GM12878 (cell line): ENCODE measurements at places on chromosomes 2 and 18. TPM values are rescaled to one million over a fixed set of nuclear protein-coding genes. Genes with fewer than 3 reads are reported as not detected.
A peak's percentile ranks its signal among the peaks of the same experiment; 100 is the strongest.

DNA sequence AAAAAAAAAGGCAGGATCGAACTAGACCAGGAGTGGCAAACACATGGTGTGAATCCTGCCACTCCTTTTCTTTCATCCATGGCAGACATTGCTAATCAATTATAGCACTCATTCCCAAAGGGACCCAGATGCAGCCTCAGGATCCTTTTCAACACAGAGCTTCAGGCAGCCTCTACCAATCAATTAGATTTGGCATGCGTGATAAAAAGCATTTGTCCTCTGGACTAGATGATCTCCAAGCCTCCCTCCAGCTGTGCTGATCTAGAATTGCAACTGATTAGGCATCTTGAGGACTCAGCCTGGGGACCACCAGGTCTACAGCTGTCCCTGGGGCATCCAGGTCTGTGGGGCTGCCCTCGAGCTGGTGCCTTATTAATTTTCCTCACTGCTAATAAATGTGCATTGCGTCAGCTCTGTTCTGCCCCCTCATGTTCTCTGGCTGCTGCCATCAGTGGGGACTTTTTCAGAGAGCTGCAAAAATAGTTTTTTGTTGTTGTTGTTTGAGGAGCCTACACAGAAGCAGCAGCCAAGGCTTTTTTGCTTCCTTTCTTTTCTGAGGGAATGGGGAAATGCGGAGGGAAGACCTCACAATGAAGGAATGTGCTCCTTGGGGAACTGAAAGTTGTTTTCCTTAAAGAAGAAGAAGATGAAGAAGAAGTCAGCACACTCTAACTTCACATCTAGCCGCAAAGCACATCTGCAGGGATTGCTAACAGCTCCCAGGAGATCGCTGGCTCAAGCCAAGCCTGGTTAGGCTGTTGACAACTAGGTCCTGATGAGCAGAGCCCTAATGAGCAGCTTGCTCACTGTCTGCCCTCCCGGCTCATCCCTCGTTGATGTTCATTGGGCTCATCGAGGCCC is 8.8 kb upstream of the ATOH8 start:
- H3K4me1 ChIP-seq, result peaks cover 16% of the 10 kb centered on the region
- H3K27me3 ChIP-seq, result peaks cover 16% of the 10 kb centered on the region
- no peak overlapping the region for H3K4me3 ChIP-seq
- no peaks in the 10 kb centered on the region for H3K36me3 ChIP-seq
- no peak overlapping the region for H3K27ac ChIP-seq

- DNase-seq, result no peak
- no peaks in the 10 kb centered on the region for H3K4me1 ChIP-seq
- H3K4me3 ChIP-seq, result no peak overlapping the region
- no peaks in the 10 kb centered on the region for H3K36me3 ChIP-seq
- H3K27me3 ChIP-seq, result no peaks in the 10 kb centered on the region
Observed at GRCh38 chr2:5482929-5483331, 209.3 kb upstream of the SOX11 start.

GRCh38 chr2:232347369-232347768 is 31.2 kb upstream of the ALPP start:
- no peak overlapping the region for H3K4me3 ChIP-seq

DNA sequence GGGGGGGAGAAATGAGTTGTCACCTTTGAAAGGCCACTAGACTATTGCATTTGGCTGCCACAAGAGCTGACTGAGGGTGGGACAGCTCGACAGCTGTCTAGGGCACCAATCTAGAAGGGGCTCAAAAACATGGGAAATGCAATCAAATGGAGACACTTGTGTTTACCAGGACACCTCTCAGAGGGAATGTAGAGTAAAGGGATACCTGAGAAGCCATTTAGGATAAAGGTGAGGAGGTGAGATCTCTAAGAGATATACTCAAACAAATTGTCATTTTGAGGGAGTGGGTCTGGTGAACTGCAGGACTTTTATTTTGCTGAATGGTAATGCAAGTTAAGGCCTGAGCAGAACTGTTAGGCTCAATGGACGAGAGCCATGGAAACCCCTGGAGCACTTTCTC is 159.8 kb downstream of the DDX1 start:
- no peaks in the 10 kb centered on the region for H3K36me3 ChIP-seq
- H3K27ac ChIP-seq, result no peak overlapping the region
- H3K27me3 ChIP-seq, result 0 out of 2 replicates have a peak, but pooled peaks cover 5% of the 10 kb centered on the region
- no peak overlapping the region for H3K4me3 ChIP-seq

DNA sequence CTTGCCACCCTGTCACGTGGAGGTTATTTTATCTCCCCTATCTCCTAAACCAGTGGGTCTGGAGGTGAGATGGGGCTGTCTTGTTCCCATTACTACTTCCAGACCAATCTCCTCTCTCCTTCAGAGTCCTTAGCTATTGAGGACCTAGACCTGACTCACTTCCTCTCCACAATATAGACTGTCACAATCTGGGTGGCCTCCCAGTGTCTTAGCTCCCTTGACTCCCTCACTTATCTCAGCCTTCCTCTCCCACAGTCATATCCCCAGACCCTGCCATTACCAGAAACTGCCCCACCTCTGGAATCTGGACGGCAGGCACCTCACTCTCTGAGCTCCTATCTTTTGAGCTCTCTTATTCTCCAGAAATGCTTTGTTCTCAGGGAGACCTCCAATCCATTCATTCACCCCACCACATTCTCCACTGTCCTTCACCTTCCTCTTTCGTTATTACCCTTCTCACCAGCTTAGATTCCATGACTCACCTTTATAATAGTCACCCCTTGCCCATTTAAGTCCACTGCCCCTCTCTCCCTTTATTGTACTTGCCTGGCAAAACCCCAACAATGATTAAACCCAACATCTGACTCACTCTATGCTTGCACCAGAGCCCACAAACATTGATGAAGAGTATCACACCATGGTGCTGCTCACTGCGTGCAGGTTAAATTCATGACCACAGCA is 23.3 kb upstream of the SIX3 start:
- no peaks in the 10 kb centered on the region for H3K36me3 ChIP-seq
- H3K4me3 ChIP-seq, result no peak overlapping the region
- no peaks in the 10 kb centered on the region for H3K4me1 ChIP-seq
- no peak overlapping the region for H3K27ac ChIP-seq
- 0 out of 2 replicates have a peak, but pooled peaks cover 3% of the 10 kb centered on the region for H3K27me3 ChIP-seq
- peak; percentile 15 for DNase-seq

- no peaks in the 10 kb centered on the region for H3K4me1 ChIP-seq
- no peaks in the 10 kb centered on the region for H3K27me3 ChIP-seq
- H3K4me3 ChIP-seq, result no peak overlapping the region
- DNase-seq, result no peak
Observed at GRCh38 chr2:218540015-218540414, 28.1 kb downstream of the USP37 start.

ABCB11 gene
- total RNA-seq, result not detected in 2 replicates

CPS1 gene
- 0.77 and 1.0 TPM in 2 replicates for total RNA-seq

CFC1 gene
- not detected in 2 replicates for total RNA-seq
